Ovary (tissue), 10 donors: ENCODE measurements at places on chromosomes 16 and 17.

DNA sequence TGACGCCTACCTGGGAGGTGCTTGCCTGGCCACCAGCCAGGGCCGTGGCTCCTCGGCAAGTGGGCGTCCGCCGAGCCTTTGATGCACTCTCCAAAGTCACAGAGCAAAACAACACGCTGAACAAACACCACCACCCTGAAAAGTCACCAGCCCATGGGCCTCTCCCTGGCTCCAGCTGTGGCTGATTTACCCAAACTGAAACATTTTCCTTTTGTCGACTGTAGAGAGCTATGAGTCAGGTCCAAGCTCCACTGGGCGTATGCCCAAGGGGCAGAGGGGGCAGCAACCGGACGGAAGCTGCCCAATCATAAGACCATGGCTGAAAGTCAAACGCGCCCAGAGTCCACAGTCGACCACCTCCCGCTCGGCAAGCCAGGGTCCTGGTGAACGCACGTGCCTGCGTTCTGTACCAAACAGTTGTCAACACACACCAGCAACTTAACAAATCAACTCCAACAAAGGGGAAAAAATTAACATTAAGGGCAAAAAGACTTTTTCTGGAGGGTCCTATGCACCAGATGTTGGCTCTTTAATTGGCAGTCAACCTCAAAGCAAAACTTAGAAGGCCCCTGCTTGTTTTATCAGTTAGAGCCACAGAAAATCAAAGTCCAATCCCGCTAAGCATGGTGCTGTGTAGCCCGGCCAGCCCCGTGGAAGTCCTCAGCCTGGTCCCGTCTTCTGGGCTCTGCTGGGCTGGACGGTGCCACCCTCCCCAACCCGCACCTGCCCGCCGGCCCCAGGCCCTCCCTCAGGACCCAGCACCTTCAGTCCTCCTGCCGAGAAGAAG lies 47.3 kb downstream of the TBC1D16 start:
- peak; percentile 83 for DNase-seq

DNA sequence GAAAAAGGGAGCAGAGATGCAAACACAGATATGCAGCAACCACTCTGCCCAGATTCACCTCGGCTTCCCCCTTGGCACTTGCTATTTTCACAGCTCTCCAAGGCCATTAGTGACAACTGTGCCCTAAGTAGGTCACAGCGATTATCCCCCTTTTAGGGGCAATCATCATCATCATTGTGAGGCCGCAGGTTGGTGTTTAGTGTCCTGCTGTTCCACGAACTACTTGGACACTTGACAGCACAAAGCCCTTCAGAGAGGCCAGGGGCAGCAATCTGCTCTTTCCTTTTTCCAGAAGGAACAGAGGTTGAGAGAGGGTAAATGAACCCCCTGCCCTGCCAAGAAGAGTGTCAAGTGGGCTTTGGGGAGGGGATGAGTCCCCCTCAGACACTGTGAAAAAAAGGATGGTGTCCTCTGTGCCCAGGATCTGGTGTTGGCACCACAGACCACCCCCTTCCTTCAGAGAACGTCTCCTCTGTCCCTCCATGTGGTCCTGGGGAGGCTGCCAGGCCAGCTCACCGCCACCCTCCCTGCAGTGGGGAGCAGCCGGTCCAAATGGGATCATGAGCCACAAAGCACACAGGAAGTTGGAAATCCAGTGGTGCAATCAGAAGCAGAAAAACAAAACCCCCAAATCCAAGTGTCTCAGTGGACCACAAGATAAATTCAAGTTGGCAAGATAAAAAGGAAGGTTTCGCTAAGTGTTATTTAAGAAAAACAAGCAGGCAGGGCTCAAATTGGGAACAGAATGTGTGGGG lies 78.4 kb upstream of the MED9 start:
- no peak for DNase-seq

DNA sequence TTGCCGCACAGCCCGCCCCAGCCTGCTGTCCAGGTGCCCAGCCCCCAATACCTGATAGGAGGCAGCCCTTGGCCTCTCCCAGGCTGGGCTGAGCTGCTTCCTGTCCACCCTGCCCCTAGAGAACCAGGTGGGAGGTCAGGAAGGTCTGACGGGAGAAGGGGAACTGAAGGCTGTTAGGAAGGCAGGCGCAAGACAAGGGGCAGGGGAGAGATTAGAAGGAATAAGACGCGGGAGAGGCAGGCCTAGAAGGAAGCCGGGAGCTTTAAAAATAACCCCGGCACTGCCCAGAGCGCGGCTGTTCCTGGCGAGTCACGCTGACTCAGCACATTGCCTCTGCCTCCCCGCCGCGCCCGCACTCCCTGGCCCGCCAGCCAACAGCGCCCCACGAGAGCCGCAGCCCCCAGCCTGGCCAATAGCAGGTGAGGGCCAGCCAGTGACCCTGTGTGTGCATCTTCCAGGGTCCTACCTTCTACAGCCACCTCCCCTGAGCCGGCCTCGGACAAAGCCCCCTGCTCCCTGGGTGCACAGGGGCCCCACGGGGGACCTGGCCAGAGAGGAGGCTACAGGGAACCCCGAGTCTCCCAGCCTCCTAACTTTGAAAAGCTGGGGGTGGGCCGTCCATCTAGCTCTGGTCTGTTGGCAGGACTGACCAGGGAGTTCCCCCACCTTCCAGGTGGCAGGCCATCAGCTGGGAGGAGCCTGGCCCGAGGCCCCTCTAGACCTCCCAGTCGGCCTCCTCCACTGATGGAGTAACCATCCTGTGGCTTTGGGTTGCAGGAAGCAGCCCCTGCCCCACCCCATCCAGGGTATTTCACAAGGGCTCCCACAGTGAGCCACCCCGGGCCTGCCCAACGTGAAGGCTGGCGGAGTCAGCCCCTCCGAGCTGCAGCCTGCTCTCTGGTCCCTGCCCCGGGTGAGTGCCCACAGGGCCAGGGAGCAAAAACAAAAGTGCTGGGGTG lies 4.0 kb downstream of the MAFG start:
- peak; percentile 75 for DNase-seq

- no peak for DNase-seq
Observed at GRCh38 chr17:73641826-73642600, 2.2 kb downstream of the SDK2 start.

- DNase-seq, result no peak
Observed at GRCh38 chr16:66562986-66563385, 3.3 kb upstream of the CMTM1 start.

- no peak for DNase-seq
Observed at GRCh38 chr16:57529391-57530103, 6.8 kb downstream of the CCDC102A start.

DNA sequence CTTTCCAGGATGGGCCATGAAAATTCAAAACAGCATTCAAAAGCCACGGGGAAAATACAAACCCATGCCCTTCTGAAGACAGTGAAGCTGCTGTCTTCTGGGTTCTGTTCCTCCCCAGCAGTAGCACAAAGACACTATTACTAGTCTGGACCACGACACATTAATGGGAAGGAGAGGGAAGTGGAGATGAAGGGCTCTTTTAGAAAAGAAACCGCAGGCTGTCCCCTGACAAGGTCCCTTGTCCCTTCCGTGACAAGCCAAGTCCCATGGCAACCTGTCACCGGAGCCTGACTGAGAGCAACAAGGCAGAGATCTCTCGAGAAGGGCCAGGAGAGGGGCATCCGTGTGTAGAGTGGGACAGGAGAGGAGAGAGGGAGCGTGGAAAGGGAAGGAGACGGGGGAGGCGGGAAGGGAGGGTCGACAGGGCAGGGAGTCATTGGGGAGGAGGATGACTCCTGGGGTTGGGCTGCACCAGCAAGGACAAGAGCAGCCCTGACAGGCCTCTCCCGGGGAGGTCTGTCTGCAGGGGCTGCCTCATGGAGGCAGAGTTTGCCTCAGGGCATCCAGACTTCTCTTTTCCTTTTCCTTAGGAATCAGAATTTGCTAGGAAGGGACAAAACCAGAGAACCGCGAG lies 436.2 kb downstream of the SLC39A11 start:
- no peak for DNase-seq

DNA sequence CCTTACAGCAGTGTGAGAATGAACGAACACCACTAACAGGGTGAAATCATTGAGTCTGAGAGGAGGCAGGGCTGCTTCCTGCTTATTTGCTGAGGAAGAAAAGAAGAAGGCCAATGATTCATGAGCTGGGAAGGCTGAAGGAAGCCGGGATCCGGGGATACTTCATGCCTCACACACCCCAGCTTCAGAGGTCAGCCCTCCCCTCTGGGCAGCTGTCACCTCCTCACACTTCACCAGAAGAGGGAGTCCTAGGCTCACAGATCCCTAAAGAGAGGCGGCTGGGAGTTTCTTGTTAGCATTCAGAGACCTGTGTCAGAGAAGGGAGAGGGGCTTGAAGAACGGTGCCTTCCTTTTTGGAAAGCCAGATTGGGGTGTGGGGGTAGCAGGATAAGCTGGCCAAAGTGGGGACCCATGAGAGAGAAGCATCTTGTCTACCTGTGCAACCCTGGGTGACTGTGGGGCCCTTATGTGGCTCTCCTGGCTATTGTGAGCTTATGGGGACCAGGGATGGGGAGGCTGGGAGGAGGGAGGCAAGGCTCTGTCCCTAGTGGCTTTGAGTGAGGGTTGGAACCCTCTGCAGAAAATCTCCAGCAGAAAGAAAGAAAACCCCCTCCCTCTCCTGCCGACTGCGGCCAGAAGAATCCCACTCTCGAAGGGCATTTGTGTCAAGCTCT lies 94.6 kb downstream of the RGS9 start:
- no peak for DNase-seq

GRCh38 chr17:74616696-74617095 lies 6.8 kb downstream of the CD300E start:
- no peak for DNase-seq

GRCh38 chr17:76937238-76937637 lies 69.0 kb downstream of the MGAT5B start:
- no peak for DNase-seq

- no peak for DNase-seq
Observed at GRCh38 chr16:56277075-56277474, 85.8 kb downstream of the GNAO1 start.

- DNase-seq, result no peak
Observed at GRCh38 chr16:65024767-65025178, 97.1 kb downstream of the CDH11 start.

DNA sequence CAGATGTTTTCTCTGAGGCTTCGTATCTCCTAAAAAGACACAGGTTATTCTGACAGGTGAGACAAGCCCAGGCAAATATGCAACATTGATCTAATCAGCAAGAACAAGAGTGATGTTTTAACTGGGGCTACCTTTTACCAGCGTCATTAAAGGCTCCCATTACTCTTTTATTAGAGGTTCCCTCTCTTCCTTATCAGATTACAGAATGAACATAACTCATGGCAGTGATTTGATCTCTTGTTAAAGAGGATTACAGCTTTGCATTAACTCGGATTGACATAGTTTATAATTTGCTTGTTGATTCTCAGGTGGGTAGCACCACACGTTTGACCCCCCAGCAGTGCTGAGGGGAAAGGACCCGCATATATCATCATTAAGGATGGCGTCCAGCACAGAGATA lies 90.5 kb downstream of the AATF start:
- DNase-seq, result no peak

DNA sequence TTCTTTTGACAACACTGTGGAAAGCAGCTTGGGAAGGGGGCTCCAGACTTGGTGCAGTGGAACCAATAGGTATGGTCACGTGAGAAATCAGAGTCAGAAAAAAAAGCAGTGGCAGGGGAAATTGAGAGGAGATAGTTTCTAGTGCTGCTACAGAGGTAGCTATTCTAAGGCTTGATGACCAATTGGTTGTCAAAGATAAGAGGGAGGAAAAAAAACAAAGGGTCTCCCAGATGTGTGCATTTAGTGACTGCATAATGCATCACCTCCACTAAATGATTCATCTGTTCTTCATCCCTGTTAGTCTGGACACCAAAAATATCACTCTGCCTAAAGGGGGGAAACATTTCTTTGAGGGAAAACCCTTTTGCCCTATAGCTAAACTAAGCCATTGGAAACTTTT lies 56.5 kb downstream of the PIGL start:
- DNase-seq, result no peak

- DNase-seq, result no peak
Observed at GRCh38 chr17:36151891-36152638, 24.4 kb downstream of the TBC1D3B start.

DNA sequence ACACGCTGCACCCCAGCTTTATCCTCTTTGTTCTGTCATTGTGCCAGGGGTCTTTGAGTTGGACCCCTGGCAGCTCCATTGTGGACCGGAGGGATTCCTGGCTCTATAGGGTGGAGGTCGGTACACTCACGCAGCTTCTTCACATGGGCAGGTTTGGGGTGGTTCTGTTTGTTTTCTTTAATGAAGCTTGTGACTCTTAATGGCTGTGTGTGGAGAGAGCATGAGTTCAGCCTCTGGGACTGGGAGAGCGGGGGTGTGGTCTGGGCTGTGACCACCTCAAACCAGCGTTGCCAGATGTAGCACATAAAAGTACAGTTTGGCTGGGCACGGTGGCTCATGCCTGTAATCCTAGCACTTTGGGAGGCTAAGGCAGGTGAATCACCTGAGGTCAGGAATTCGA lies 21.2 kb upstream of the NAGLU start:
- no peak for DNase-seq

DNA sequence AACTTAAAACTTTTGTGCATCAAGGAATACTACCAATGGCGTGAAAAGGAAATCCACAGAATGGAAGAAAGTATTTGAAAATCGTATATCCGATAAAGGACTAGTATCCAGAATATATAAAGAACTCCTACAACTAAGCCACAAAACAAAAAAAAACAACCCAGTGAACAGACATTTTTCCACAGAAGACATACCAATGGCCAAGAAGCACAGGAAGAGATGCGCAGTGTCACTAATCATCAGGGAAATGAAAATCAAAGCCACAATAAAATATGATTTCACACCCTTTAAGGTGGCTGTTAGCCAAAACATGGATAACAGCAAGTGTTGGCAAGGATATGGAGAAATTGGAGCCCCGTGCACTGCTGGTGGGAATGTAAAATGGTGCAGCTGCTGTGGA lies 203.3 kb downstream of the SEC14L1 start:
- no peak for DNase-seq

- DNase-seq, result no peak
Observed at GRCh38 chr17:27840688-27841087, 40.4 kb upstream of the NOS2 start.

GRCh38 chr17:74521701-74522201 lies 9.5 kb downstream of the CD300LB start:
- no peak for DNase-seq

DNA sequence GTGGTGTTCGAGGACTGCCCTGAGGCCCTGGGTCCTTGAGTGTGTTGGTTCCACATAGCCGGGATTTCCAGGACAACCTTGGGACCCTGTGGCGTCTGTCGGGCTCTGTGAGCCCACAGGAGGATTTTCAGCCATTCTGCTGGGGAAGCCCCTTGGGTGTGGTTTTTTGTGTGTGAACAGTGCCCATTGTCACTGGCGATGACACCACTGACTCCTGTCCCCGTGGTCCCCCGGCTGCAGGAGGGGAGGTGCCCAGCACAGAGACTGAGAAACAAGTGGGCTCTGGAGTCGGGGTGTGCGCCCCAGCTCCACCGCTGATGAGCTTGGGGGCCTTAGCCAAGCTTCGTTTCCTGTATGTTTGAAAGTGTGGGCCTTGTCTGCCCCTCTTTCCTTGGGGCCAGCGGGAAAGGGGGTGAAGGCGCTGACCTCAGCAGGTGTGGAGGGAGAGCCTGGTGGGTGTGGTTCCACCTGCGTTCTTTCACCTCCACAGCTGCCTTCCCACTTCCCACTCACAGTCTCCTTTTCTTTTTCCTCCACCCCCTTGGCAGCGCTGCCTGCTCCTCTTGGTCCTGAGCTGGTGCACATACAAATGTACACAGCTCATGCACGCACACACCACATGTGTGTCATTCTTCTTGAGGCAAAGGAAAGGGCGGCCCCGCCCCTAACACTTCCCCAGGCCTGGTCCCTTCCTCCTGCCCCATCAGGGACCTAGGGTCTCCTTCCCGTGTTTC lies 16.1 kb downstream of the MGRN1 start:
- no peak for DNase-seq
